ENCODE measurements at places on chromosomes 12 and 14. TPM values are rescaled to one million over a fixed set of nuclear protein-coding genes. Genes with fewer than 3 reads are reported as not detected.
A peak's percentile ranks its signal among the peaks of the same experiment; 100 is the strongest.

PTCSC3 gene
- polyA plus RNA-seq, result not detected

DNA sequence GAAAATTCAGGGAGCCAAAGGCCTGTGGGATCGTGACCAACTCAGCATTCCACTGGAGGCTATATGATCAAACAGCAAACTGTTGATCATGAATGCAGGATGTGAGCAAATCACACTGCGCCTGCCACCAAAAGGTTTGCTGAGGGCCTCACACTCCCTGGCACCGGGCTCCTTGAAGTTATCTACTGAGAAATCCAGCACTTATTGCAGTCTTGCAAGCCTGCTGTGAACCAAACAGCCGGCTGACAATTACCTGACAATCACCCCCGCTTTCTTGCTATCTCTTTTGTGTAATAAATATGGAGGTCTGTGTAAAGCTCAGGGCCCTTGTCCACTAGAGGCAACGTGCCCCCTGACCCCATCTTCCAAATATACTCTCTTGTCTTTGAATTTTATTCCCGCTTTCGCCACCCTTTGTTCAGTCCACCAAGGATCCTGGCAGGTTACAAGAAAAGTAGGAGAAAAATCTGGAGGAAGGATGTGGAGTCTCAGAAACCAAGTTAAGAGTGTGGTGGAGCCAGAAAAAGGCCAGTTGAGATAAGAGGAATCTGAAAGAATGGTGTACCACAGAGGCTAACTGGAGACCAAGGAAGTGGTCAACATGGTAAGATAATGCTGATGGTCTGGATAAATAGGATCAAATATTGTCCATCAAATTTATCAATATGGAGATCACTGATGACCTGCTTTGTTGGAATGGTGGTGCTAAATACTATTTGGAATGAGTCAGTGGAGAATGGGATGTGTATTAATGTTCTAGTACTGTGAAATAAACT lies 229.2 kb downstream of the ALX1 start:
- DNase-seq, result no peak

GRCh38 chr14:74583689-74584434 lies 28.2 kb downstream of the LTBP2 start:
- no peak for DNase-seq

DNA sequence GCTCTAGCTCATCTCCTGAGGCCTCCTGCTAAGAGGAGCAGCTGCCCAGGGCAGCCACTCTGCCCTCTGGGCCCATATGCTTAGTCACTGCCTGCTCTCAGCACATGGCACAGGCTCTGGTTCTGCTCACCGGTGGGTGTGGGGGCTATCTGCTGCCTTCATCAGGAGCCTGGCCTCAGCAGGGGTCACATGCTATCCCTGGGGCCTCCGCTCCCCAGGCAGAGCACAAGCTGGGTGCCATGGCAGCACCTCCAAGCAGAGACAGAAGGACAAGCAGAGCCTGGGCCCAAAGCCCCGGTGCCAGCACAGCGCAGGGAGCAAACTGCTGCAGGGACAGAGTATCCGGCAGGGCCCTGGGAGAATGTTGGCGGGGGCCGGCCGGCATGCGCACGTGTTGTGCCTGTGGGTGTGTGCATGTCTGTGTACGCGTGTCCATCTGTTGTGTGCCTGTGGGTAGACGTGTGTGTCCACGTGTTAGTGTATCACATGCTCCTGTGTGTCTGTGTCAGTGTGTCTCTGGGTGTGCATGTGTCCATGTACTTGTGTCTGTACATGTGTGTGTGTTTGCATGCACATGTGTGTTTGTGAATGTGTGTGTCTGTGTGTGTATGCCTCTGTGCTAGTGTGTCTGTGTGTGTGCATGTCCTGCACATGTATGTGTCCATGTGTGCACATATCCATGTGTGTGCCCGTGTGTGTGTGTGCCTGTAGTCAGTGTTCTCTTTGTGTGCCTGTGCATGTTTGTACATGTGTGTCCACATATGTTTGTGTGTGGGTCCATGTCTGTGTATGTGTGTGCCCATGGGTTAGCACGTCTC lies 326.9 kb downstream of the TMEM121 start:
- DNase-seq, result no peak

DNA sequence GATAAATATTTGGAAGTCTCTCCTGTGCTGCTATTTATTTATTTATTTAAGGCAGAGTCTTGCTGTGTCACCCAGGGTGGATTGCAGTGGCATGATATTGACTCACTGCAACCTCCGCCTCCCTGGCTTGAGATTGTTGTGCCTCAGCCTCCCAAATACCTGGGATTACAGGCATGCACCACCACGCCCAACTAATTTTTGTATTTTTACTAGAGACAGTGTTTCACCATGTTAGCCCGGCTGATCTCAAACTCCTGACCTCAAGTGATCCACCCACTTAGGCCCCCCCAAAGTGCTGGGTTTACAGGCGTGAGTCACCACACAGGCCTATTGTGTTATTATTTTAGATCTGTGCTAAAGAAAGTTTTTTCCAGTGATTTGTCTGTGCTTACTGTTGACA lies 225.2 kb downstream of the CCER1 start:
- DNase-seq, result no peak

DNA sequence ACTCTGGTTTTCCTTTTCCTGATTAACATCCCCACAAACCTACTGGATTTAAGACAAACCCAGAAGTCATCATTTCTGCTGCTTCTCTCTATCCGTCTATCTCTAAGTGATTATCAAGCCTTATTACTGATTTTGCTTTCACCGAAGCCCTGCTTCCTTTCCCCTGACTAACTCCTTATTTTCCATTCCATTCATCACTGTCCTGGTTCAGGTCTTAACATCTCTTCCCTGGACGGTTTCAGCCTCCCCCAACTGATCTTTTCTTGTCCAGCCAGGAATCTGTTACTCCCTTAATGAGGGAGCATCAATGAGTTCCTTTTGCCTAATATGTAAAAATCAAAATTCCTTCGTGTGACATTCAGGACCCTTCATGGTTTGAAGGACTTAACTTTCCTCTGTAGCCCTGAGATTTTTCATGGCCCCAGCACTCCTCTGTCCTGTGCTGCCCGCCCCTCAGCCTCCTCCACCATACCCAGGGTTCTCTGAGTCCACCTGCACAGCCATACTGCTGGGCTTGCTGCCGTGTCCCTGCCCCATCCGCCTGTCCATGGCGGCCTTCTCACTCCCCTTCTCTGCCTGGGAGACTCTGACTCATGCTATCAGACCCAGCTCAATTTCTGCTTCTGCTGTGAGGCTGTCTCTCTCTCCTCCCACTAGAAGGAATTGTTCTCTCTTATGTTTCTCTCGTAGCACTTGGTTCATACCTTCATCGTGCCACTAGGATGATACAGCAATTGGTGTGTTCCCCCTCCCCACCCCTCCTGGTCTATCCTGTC lies 167.8 kb upstream of the HIF1A start:
- DNase-seq, result peak; percentile 55

GRCh38 chr14:96502621-96503305 lies 581 bp downstream of the PAPOLA start:
- peak; percentile 84 for DNase-seq

DNA sequence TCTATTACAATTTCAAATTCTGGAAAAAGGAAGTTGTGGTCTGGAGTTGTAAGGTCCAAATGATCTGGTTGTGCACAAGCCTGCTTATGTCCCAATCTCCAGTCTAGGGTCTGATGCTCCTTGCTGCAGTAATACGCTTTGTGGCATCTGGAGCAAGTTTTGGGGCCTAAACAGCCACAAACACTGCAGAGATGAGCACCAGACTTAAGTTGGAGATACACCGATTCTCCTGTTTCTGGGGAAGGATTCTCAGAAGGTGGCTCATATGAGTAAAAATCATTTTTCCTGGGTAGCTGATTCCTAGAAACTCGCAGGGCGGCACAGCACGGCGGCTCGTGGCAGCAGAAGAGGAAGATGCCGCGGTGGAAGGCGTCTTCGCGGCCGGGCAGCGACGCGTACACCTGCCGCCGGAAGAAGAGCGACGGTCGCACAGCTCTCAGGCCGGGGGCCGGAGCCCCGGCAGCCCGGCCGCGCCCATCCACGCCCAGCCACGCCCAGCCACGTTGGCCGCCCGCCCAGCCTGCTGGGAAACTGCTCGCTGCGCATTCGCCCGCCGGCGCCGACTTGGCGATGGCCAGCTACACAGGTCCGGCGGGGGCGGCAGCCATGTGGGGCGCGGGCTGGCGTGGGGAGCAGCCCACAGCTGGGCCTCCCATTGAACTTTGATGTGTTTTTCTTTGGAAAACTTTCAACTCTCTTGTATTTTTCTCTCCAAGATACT lies 129.0 kb downstream of the ASCL4 start:
- peak; percentile 82 for DNase-seq

GRCh38 chr12:122844366-122844971 lies 9.2 kb downstream of the HIP1R start:
- DNase-seq, result no peak

EXOC3L4 gene
- 1.4 TPM for polyA plus RNA-seq

AMHR2 gene
- 0.48 TPM for polyA plus RNA-seq

GRCh38 chr14:35399083-35399937 lies 5.2 kb downstream of the NFKBIA start:
- no peak for DNase-seq

Data from right cardiac atrium (tissue), 5 donors.